HepG2 (cell line): ENCODE measurements at places on chromosomes 5 and 9.

- DNase-seq = no peak
These were observed 41.4 kb downstream of the BICD2 start for GRCh38 chr9:92723299-92723625.

DNA sequence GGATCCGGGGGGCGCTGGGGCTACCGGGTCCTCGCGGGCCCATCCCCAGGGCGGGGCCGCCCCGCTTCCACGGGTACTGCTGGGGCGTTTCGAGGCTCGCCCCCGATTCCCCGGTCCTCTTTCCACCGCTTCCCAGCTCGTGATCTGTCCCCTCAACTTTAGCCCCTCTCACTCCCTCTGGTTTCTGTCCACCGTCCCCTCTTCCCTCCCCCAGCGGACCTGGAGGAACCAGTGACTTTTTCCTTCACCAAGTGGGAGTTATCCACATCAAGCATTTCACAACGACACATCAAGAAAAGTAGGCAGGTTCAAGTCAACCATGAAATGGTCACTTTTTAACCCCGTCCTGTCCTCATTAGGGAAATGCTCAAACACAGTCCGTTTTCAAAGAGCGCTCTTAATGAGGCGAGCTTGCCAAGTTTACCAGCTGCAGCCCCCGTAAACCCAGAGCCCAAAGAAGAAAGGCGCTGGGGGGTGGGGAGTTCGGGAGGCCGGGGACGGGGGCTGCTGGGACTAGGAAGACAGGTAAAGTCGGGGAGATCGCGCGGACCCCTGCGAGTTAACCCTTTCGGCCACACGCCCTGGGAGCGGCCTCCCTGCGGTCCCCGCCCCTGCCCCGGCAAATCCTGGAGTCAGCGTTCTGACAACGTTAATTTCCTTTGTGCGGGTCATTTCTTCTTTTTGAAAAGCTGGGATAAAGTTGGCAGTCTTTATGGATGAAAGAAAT, 2.1 kb upstream of the NFIB start:
- DNase-seq = no peak

- DNase-seq = no peak
These were observed 25.5 kb downstream of the MTRR start for GRCh38 chr5:7894439-7894838.

DNA sequence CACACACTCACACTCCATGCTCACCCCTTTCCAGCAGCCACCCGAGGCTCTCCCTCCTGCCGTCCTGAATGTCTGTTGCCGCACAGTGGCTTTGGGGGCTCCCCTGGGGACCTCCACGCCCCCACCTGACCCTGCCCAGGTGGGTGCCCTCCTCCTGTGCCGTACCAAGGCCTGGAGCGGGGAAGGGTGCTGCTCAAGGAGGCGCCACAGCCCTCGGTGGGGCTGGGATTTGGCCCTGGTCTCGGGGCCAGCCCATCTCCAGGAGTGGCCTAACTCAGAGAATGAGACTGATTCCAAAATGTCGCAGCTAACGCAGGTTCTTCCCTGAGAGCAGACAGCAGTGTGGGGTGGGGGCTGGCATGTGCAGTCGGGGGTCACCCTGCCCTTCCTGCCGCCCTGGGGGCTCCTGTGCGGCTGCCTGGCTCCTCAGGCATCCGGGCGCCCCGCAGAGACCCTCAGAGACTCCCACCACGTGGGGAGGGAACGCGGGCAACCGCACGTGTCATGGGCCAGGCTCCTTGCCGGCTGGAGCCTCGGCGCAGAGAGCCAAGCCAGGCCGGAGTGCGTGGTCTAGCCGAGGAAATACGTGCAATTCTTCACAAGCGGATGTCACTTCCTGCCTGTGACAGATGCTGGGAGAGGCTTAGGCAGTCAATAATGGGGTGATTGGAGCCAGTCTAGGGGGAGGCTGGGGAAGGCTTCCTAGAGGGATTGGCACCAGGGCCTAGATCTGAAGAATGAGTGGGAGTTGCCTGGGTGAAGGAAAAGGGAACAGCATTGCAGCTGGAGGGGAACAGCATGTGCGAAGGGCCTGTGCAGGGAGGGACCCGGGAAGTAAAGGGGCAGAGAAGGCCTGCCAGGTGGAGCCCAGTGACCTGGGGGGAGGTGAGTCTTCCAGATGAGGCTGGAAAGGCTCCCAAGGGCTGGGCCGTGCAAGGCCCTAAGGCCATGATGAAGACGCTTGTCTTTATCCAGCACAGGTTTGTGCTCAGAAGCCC, 44.1 kb downstream of the C9orf50 start:
- no peak for DNase-seq

DNA sequence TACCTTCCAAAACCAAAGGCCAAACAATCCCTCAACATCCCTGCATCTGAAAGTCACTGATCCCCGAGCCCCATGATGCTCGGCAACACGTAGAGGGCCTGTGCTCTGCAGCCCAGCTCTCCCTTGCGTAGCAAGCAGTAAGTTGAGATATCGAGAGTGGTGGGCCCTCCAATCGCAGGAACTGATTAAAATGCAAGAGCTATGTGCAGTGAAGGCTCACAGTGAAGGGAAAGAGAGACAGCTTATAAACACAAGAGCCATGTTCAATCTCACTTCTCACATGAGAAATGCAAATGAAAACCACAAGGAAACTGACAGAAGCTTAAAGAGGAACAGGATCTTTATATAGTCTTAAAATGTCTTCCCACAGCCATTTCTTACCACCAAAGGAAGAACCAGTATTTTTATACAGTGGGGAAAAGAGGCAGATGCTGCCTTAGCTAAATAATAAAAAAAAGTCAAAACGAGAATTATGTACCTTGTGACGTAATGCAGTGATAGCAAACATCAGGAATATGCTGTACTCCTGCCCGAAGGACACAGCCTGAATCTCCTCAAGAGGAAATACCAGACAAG, 24.6 kb downstream of the TTF1 start:
- DNase-seq = no peak

DNA sequence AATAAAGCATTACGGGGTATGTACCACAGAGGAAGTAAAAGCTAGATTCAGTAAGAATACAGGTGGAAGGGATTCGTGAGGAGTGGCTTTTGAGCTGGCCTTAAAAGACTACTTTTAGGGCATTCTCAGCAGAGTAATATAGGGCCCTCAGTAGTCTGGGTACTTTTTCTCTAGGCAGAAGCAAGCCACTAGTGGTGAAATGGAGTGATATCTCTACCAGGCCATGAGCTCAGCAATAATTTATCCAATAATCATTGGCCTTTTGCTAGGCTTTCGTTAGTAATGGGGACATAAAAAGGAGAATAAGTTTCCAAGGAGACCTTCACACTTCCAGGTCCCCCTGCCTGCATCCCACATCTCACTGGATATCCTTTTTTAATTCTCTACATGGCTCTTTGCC, 1.7 kb downstream of the POLR3G start:
- no peak for DNase-seq

DNA sequence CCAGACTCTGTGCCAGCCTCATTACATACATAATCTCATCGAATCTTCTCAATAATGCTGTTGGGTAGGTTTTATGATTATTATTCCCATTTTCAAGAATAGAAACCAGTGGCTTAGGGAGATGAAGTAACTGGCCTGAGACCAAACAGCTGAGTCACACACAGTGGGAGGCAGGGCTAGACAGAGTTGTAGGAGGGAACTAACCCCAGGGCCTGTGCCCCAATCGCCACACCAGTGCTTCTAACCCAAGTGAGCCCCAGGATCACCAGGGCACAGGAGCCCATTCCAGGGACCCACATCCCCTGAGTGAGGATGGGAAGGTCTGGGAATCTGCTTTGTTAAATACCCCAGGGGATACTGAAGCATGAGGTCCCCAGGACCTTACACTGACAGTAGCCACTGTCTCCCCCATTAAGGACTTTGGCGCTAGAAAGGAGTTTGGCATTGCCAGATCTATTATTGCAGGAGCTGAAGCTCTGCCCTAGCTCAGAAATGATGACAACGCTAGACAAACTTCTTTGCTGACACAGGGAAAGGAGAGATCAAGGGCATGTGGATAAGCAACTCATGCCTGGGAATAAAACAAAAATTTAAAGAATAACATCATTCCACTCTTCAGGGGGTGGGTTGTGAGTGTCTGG, 63.8 kb upstream of the PPARGC1B start:
- DNase-seq = no peak

DNA sequence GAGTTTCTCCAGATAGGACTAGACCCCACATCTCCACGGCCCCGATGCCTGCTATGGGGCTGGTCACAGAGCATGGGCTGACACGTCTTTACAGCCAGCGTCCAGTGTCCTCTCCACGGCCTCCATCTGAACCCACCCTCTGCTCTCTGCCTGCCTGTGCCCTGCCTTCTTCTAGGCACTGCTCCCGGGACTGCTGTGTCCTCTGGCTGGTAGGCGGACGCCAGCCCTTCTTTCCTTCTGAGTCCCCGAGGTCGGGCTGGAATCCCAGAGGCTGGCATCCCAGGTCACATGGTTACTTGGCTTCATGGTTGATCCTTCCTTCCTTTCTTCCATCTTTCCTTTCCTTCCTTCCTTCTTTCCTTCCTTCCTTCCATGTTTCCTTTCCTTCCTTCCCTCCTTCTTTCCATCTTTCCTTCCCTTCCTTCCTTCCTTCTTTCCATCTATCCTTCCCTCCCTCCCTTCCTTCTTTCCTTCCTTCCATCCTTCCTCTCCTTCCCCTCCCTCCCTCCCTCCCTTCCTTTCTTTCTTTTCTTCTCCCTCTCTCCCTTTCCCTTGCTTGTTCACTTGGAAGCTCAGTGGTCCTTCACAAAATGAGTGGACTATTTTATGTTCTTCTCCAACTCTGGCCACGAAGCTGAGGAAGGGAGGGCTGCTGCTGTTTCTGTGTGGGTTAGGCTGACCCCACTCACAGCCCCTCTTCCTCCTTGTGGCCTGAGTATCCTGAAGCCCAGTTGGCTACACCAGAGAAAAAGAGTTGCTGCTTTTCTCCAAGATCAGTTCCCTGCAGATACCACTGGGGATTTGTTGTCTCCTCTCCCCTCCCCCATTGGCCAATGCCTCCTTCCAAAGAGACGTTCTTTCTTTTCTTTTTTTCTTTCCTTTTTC, 66.8 kb upstream of the NEURL1B start:
- DNase-seq = no peak

DNA sequence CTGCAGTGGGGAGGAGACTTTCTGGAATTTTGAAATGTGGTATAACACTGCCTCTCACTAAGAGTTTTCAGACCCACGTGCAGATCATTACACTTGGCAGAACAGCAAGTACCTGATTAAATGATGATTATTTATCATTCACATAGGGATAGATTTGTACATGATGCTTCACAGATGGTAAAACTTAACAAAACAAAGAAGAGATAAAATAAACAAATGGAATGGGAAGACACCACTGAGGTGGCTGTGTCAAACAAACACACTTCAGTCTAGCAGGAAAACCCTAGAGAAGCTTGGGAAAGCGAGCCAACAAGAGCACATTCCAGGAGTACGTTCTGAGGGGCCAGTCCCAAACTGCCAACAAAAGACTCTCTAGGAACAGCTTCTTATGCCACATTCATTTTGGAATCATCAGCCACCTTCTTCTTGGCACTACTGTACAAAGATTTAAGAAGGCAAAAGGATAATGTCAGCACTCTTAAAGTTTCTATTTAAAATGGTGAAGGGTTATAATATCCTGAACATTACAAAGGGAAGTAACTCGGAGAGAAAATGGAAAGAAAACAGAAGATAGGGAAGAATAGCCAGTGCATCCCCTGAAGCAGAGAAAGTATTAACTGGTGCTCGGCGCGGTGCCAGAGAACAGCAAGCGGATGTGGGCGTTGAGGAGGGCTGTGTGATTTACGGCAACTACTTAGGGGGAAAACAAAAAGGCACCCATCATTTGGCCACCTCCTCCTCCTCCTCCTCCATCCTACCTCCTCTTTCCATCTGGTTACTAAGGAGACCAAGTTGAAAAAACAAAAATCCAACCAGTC, 1.6 kb downstream of the MED27 start:
- no peak for DNase-seq

- DNase-seq = no peak
These were observed 125.8 kb upstream of the SLC44A1 start for GRCh38 chr9:105118636-105119035.

GRCh38 chr5:72476721-72477120, 30.5 kb downstream of the ZNF366 start:
- DNase-seq = no peak

- no peak for DNase-seq
These were observed 78.4 kb upstream of the PAPPA start for GRCh38 chr9:116075191-116075590.

GRCh38 chr5:2112173-2113025, 229.7 kb upstream of the IRX4 start:
- DNase-seq = no peak
